ENCODE measurements at places on chromosomes 3 and 15.

DNA sequence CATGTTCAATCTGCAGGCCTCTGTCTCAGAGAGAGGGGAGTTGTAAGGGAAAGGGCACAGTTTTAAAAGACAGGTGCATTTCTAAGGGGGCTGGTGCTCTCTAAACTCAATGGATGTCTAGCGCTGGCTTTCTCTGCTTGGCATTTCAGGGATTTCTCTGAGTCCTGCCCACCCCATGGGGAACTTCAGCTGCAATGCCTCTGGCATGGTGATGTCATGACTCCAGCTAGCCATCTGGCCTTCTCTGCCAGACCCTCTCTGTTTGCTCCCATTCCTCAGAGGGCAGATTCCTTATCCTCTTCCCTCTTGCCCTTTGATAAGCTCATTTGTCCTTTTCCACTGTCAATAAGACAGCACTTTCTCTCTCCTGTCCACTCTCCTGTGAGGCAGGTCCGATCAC lies 40.8 kb downstream of the RPLP1 start:
- DNase-seq = no peak

DNA sequence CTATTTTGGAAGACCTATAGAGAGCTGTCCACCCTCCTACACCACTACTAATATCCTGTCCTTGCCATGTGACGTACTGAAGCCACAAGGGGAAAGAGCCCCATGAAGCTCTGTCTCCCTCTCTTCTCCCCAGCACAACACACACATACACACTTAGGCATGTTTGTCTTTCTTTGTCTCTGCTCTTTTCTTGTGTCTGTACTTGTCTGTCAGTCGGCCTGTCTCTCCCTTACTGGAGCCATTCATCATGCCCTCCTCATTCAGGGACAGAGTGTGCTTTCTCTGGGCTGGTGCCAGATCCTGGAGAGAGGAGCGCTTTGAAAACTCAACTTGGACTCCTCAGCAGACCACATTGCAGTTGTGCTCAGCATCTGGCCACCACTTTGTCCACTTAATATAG lies 47.6 kb downstream of the PSMD6 start:
- no peak for DNase-seq

DNA sequence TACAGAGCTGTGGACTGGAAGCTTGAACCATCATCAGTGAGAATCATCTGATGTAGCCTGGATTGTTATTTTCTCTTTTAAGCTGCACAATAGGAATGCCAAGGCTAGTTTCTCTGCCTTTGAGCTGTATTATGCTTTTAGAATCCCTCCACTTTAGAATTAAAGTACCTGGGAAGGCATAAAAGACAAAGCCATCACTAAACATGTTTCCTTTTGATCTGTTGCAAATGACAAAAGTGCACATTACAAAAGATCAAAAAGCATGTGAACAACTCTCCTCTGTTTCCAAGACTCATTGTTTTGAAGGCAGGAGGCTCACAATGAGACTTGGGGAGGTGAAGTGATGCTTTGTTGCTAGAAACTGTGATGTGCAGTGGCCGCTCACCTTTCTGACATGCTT lies 51.8 kb downstream of the LARS2 start:
- DNase-seq = no peak

GRCh38 chr3:11995120-11995519 lies 9.1 kb upstream of the SYN2 start:
- DNase-seq = no peak

GRCh38 chr3:194091141-194091540 lies 44.8 kb upstream of the HES1 start:
- no peak for DNase-seq

- DNase-seq = no peak
Observed at GRCh38 chr15:92375057-92375456, 18.6 kb upstream of the ST8SIA2 start.

Data from B cell (primary cell).